ENCODE measurements at places on chromosomes 7 and 10.

- DNase-seq, result no peak
Observed at GRCh38 chr10:93941606-93942005, 47.8 kb downstream of the SLC35G1 start.

DNA sequence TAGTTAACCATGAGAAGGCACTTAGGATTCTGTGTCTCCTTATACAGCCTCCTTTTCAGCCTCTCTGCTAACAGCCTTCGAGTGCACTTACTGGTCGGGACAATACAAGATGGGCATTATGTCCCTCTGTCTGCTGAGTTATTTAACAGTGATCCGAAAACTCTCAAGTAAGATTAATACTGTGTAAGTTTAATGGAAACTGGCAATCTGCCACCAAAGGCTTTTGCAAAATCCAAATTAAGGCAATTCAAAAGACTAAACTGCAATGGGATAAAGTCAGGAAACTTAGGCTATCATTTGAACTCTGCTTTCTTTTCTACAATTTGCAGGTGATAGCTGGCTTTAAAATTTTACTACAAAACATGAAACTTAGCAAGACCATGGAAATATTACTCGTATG is 477.8 kb downstream of the TFEC start:
- no peak for DNase-seq

- no peak for DNase-seq
Observed at GRCh38 chr10:129710510-129710847, 243.4 kb downstream of the MGMT start.

DNA sequence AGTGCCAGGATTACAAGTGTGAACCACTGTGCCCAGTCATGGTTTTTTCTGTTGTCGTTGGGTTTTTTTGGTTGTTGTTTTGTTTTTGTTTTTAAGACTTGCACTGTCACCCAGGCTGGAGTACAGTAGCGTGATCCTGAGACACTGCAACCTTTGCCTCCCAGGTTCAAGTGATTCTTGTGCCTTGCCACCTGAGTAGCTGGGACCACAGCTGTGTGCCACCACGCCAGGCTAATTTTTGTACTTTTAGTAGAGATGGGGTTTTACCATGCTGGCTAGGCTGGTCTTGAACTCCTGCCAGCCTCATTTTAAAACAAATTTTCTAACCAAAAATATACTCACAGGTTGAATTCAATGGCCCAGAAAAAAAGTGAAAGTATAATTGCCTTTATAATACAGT is 174.1 kb downstream of the AHR start:
- no peak for DNase-seq

DNA sequence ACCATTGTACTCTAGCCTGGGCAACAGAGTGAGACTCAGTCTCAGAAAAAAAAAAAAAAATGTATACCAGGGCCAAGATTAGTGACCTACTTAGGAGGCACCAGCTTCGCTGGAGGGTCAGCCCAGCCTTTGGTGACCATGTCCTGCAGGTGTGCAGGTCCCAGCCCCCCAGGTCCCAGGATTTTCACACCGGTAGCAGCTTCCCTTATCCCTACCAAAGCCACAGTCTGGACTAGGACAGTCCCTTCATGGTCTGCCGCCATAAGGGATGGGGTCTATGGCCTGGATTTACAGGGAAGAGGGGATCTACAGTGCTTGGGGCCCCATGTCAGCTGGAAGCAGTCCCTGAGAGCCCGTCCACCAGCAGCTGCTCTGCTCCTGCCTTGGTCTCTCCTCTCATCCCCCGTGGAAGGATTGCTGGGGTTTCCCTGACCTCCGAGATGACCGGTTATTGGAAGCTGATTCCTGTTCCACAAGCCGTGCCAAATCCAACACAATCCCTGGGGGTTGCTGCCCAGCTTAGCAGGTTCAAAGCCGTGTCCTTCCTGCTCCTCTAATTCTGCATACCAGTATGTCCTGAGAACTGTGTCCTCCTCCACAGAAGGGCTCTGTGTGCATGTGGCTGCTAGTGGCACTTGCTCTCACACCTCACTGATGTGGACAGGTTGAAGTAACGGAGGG is 11.0 kb upstream of the NDUFB2 start:
- DNase-seq, result no peak

All from activated CD4-positive, alpha-beta T cell treated with anti-CD3 and anti-CD28 coated beads, Interleukin-2, Interleukin-4, amounts not matched to agents 100 ng/mL and 50 ng/mL, durations not matched to agents 16 hours and 8 hours (primary cell).